ENCODE measurements at places on chromosomes 2 and 18.

DNA sequence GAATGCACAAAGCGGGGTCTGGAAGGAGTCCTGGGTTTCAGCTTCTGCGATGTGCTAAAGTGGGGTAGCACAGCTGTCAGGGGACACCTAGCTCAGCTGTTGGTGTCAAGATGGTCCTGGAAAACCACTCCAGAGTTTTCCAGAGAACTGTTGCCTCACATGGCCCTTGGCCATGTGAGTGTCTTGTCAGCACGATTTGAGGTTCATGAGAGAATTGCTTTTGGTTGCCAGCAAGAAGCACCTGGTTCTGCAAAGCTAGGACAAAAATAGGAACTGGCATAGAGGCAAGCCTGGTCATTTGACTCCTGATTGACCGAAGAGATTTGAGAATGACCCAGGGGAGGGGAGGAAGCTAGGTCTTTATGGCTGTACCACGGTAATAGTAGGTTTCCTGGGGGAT is 50.4 kb upstream of the CTLA4 start:
- DNase-seq: no peak

GRCh38 chr18:72721330-72721729 is 146.5 kb downstream of the NETO1 start:
- DNase-seq: no peak

GRCh38 chr2:216503159-216503629 is 4.5 kb downstream of the RPL37A start:
- no peak for DNase-seq

GRCh38 chr2:234678711-234679110 is 181.8 kb upstream of the ARL4C start:
- no peak for DNase-seq

GRCh38 chr2:96734880-96735583 is 4.8 kb downstream of the LMAN2L start:
- no peak for DNase-seq

DNA sequence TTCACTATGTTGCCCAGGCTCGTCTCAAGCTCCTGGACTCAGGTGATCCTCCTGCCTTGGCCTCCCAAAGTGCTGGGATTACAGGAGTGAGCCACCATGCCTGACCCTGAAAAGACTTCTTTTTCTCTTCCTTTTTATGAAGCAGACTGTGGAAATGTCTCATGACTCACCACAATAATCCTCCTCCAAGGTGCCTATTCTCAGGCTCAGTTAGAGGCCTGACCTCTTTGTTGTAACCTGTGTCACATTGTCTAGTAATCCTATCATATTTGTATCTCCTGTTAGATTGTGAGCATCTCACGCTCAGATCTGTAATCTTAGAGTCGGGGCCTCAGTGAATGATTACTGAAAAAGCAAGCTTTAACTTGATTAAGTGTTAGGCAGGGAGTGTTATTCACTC is 18.3 kb upstream of the TAF4B start:
- no peak for DNase-seq

DNA sequence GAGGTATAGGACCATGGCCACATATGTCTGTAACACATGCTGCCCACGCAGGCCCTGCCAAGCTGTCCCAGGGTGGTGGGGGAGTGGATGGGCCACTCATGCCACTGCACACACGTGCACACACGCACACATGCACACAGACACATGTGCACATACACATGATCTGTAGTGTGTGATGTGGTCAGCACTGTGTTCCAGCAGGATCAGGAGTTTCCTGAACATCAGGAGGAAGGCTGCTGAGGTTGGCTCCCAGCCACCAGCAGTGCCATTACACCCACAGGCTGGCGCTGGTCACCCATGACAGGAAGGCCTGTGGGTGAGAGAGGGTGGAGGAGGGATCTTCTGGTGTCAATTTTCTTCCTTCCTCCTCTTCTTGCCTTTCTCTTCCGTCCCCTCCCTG is 44.7 kb downstream of the POMC start:
- no peak for DNase-seq

GRCh38 chr2:170505631-170506275 is 209.4 kb upstream of the SP5 start:
- DNase-seq: no peak

DNA sequence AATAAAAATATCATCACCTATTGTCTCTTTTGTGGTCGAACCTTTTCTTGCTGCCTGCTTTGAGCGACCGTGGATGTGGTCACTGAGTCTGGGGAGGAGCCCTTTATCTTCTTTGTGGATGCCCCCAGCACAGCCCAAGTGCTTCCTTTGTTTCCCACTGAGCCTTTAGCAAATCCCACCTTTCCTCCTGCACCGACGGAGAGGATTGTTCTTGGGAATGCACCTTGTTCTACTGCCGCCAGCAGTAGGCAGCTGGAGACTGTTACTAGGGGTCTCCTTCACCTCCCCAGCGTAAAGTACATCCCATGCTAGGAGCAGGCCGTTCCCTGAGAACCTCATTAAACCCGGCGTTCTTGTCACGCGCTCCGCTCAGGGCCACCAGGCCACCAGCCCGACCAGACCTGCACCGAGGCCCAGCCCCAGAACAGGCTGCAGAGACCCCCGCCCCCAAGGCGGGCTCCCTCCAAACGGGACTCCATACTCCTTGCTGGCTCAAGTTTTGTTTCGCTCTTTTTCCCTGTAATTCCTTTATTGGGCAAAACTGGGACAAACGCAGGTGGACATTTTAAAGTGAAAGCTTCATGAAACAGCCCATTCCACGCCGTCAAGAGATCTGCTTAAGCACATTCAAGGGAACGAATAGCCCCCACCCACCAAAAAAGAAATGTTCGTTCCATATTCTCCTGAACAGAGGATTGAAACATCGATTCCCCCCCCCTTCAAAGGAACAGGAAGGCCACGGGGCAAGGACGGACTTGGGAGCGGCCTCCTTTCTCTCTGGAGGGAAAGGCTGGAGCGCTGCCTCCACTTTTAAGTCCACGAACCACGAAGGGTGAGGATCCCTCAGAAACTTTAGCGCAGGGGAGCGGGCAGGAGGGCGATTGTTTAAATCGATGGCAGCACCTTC is 1.1 kb upstream of the MAT2A start:
- DNase-seq: no peak

GRCh38 chr2:236051806-236052205 is 116.4 kb downstream of the GBX2 start:
- no peak for DNase-seq

- no peak for DNase-seq
Measured at GRCh38 chr18:55982992-55983391, 395.0 kb upstream of the TCF4 start.

DNA sequence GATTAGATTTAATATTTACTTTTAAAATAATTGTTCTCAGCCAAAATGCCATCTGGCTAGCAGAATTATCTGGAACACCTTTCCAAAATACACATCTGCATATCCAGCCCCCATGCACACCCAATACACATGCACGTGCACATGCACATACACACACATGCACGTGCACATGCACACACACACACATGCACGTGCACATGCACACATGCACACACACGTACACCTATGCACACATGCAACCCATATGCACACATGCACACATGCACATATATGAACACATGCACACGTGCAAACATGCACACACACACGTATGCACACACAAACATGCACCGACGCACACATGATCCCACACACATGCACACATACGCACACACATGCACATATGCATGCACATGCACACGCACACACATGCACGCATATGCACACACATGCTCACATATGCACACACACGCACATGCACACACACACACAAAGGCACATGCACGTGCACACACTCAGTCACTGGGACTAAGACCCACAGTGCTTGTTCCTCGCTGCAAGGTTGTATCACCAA is 53.5 kb downstream of the COPS8 start:
- DNase-seq: no peak

DNA sequence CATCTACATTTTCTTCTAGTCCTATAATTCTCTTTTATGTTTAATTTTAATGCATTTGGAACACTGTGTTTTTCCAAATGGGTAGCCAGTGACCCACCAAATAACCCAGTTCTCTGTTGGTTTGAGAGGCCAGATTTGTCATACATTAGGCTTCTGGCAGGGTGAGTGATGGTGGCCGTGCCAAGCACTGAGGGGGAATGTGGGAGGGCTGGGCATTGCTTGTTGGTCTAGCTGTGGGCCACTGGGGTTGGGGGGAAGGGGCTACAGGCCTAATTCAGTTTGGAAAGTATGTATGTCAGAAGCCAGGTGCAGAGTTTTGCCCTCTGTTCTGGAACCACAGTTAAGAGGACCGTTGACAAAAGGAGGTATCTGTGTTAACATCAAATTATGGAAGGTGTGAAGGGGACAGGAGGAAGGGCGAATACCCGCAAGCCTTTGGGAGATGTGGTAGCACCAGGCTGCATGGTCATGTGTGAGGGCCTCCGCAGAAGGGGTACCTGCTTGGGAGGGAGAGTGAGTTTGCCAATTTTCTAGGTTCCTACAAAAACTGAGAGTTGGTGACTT is 38.1 kb upstream of the SCLY start:
- no peak for DNase-seq

- peak; percentile 15 for DNase-seq
Measured at GRCh38 chr18:59929621-59930295, 30.0 kb downstream of the PMAIP1 start.

DNA sequence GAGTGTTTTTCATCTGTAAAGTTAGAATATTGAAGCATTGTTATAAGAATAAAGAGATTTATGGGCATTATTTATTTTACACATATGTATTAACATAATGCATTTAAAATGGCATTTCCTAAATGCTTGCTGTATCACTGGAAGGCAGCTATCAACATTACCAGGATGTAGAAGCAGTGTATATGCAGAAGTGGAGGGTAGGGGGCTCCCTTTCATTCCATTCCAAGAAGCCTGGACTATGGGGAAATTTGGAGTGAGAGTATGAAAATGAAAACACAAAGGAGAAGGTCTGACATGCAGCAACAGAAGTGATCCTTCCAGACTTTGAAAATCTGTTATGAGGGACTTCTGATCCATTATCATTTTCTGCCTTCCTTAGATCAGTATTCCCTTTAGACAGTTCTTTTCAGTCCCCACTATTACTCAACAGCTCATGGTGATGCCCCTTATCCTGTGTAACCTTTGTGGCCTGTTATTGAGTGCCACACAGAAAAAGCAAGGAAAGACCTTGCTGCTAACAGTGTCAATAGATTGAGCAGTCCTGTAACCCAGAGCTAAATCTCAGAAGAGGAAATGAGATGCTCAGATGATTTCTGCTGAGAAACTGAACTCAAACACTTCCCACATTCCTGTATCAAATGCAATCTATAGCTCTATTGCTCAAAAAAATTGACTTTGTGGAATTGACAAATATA is 216.6 kb downstream of the HNMT start:
- DNase-seq: no peak

DNA sequence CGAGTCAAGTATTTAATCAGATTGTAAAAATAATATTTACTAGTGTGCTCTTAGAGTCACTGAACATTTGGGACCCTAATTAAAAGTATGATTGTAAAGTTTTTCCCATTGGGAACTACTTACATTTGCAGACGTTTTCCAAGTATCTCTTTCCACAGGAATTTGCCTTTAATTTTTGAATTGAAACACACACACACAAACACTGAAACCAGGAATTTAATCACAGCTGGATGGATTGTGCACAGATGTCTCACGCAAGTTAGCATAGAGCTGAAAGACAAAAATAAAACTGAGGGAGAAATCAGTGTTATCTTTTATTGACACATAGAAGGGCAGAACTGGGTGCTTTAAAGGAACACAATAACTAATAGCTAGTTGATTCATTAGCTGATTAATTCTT is 230.7 kb downstream of the RND3 start:
- no peak for DNase-seq

DNA sequence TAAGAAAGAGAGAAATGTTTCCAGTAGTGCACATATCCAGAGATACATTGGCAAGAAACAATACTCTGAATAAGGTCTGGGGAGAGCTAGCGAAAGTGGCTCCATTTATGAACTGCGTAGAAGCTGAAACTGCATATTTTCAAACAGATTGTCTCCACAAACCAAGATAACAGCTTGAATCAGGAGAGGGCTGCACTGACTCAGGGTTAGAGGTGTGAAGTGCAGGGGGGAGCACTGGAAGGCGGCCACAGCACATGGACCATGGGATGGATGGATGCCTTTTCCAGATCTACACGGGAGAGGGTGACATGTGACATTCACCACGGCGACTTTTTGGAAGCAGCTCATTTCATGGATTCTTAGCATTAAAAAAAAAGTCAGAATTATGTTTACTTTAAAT is 729.4 kb downstream of the RNF144A start:
- no peak for DNase-seq

DNA sequence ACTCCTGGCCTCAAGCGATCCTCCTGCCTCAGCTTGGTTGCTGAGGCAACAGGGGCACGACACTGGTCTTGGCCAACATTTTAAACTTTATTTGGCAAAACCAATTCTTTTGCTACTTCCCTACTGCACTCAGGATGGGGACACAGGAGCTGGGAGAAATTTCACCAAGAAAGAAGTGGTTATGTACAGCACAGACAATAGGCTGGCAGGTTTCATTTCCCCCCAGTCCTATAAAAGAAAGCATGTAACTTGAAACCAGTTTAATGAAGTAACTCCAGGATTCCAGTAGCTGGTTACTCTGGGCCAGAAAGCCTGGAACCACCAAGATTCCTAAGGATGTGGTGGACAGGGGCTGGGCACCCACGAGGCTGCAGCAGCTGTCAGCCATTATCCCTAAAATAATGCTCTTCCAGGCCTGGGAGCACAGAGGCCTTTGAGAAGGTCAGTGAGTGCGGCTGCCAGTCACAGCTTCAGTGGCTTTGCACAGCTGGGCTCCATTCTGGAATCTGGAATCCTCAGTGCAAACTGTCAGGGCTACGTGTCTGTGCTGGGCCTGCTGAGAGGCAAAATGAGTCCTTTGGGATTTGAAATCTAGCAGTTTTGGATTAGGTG is 142.3 kb upstream of the ITGA6 start:
- no peak for DNase-seq

- DNase-seq: peak; percentile 4
Measured at GRCh38 chr2:215171151-215171550, 32.7 kb upstream of the ABCA12 start.

- peak; percentile 83 for DNase-seq
Measured at GRCh38 chr2:96962567-96963203, 23.7 kb downstream of the FAM178B start.

DNA sequence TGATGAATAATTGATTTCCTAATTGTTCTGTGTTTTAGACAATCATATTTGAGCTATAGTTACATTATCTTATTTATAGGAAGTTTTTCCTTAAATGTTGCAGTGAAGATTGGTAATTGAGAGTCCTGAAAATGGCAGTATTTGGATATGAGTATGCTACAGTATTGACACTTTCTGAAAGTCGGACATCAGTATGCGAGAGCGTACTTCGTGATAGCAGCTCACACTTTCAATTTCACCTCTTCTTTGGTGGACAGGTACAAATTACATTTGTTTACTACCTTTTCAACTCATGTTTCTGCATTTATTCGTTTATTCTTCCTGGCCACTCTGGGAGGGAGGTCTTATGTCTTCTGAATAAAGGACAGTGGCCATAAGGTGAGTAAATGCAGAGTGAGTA is 38.7 kb downstream of the EML4 start:
- DNase-seq: no peak

GRCh38 chr2:134336352-134336751 is 82.5 kb downstream of the MGAT5 start:
- no peak for DNase-seq

GRCh38 chr18:62089174-62089573 is 97.7 kb downstream of the PIGN start:
- DNase-seq: no peak

GRCh38 chr2:235270956-235271355 is 222.9 kb upstream of the AGAP1 start:
- peak; percentile 58 for DNase-seq

Measured in stimulated activated naive CD8-positive, alpha-beta T cell treated with anti-CD3 and anti-CD28 coated beads, Interleukin-15, amount 100 ng/mL, for 72 hours (primary cell).